ENCODE measurements at places on chromosomes 1 and 21. TPM values are rescaled to one million over a fixed set of nuclear protein-coding genes. Genes with fewer than 3 reads are reported as not detected.

The RXFP4 gene
- total RNA-seq, result not detected

The PRRX1 gene
- 113 TPM for total RNA-seq

The IBA57 gene
- 6.6 TPM for total RNA-seq

The RIPK4 gene
- total RNA-seq, result 0.54 TPM

The TSPAN2 gene
- 1.0 TPM for total RNA-seq

All from cardiac ventricle fibroblast (primary cell).